NCI-H226 (cell line): ENCODE measurements at places on chromosomes 12 and 14.
A peak's percentile ranks its signal among the peaks of the same experiment; 100 is the strongest.

GRCh38 chr12:24742378-24742777 is 206.5 kb downstream of the BCAT1 start:
- no peak for DNase-seq

- no peak for DNase-seq
Observed at GRCh38 chr12:118842866-118843265, 138.5 kb upstream of the SRRM4 start.

- DNase-seq: no peak
Observed at GRCh38 chr12:108814462-108815211, 42.7 kb downstream of the SSH1 start.

- peak; percentile 65 for DNase-seq
Observed at GRCh38 chr14:81164167-81164774, 56.5 kb downstream of the GTF2A1 start.

GRCh38 chr14:42869681-42870080 is 1263.0 kb downstream of the LRFN5 start:
- peak; percentile 31 for DNase-seq

- no peak for DNase-seq
Observed at GRCh38 chr14:98578204-98578603, 693.8 kb downstream of the BCL11B start.

GRCh38 chr14:22289570-22289969 is 299.5 kb downstream of the DAD1 start:
- peak; percentile 50 for DNase-seq

GRCh38 chr12:125187780-125188741 is 122.8 kb downstream of the AACS start:
- DNase-seq: no peak

DNA sequence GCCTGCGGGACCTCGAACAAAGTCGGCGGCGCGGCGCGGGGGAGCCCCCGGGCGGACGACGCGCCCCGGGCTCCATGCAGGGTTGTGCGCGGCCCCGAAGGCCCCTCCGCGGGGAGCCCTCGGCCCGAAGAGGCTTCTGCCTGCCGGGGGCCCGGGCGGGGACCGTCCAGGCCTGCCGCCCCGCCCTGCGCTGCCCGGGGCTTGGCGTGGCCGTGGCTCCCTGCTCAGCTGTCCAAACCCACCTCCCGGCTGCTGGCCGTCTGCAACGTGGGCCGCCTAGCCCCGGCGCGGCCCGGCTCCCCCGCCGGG is 670 bp downstream of the DYRK2 start:
- DNase-seq: no peak

DNA sequence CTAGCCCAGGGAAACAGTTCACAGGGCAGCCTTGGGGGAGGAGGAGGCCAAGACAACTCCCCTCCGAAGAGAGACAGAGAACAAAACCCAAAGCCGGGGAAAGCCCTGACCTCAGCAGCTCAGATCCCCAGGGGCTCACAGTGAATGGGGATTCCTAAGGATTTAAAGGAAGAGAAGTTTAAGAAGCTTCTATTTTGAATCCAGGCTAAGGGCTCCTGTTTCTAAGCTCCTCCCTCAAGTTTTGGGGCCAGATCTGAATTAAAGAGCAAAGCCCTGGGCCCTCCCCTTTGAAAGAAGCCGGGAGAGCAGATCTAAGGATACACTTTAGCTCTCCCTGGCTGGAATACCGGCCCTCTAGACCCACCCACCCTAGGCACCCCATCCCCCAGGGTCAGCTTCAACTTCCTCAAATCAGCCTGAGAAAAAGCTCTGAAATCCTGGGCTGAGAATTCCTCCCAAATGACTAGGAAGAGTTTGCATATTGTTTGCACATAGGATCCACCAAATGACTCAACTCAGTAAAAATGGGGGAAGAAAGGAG is 3.9 kb downstream of the KDM2B start:
- peak; percentile 74 for DNase-seq

DNA sequence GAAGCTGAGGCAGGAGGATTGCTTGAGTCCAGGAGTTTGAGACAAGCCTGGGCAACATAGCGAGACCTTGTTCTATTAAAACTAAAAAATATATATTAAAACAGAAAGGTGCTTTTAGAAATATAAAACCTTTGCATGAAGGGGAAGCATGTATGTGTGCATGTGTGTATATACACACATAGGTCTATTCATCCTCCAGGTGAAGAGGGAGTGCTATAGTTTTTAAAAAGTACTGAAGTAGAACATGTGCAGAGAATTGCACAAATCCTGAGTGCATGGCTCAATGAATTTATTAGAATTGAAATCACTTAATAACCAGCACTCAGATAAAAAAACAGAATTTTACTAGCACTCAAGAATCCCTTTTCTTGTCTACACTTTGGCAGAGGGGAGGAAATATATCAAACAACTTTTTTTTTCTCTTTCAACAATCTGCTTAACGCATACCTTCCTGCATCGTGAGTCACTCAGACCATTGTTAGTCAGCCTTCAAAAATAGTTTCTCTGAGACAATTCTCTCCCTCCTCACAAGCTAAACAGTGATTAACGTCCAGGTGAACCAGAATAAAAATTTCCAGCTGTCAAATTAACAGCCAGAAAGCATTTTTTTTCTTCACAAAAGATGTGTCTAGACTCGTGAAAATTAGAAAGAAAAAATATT is 17.7 kb upstream of the NEDD1 start:
- DNase-seq: peak; percentile 78

- DNase-seq: no peak
Observed at GRCh38 chr12:92765871-92766270, 63.1 kb downstream of the PLEKHG7 start.

DNA sequence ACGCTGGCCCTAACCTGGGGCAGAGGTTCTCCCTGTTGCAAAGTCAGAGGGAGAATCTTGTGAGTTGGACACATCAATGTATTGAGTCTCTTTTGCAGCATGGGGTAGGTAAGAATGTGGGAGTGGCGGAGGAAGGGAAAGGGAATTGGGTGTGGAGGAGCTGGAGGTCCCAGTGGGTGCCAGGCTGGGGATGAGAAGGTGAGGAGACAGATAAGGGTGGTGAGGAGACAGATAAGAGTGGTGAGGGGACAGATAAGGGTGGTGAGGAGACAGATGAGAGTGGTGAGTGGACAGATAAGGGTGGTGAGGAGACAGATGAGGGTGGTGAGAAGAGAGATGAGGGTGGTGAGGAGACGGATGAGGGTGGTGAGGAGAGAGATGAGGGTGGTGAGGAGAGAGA is 72.9 kb upstream of the SFSWAP start:
- no peak for DNase-seq

- peak; percentile 20 for DNase-seq
Observed at GRCh38 chr14:32049361-32050088, 27.6 kb upstream of the ARHGAP5 start.

- DNase-seq: no peak
Observed at GRCh38 chr12:131535779-131536178, 175.1 kb upstream of the SFSWAP start.

DNA sequence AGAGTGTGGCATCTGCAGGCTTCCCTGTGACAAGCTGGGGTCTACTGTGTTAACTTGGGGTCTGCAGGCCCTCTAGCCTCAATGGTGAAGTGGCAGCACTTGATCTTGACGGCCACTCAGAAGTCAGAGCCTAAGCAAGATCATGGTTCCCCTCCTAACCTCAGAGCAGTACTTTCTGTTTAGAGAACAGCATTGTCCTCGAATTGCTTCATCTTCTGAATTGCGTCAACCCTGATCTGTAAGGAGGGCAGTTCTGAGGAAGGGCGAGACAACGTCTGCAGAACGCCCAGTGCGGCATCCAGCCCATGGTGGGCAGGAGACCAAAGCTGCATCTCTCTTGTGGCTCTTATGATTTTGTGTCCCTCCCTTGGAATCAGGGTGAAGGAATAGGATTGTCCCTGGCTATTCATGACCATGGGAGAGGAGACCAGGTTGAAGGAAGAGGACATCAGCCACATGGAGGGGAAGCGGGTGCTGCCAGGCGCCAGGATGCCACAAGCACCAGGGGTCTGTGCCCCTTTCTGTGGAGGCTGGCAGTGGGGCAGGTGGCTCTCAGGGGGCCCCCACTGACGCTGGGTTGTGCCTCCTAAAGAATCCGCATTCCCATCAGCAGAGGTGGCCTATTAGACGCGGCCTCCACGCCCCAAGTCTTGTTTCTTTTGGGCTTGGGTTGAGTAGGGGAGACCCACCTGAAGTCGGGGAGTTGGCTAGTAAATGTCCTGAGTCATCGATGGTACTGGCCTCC is 2.2 kb downstream of the SERPINA9 start:
- DNase-seq: no peak

DNA sequence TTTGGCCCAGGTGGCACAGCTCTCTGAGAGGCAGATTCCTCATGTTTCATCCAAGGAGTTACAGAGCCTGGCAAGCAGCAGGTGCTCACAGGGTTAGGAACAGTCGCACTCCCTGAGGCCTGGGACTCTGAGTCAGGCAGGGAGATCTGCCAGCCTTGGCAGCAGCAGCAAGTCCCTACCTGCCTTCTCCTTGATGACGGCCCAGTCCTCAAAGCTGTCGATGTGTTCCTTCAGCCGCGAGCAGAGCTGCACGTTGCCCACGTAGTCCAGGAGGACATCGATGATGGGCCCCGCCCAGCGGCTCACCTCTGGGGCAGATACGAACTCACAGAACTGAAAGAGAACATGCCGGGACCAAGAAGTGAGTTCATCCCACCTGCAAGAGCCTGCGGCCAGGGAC is 10.4 kb downstream of the FAM181A start:
- DNase-seq: no peak

DNA sequence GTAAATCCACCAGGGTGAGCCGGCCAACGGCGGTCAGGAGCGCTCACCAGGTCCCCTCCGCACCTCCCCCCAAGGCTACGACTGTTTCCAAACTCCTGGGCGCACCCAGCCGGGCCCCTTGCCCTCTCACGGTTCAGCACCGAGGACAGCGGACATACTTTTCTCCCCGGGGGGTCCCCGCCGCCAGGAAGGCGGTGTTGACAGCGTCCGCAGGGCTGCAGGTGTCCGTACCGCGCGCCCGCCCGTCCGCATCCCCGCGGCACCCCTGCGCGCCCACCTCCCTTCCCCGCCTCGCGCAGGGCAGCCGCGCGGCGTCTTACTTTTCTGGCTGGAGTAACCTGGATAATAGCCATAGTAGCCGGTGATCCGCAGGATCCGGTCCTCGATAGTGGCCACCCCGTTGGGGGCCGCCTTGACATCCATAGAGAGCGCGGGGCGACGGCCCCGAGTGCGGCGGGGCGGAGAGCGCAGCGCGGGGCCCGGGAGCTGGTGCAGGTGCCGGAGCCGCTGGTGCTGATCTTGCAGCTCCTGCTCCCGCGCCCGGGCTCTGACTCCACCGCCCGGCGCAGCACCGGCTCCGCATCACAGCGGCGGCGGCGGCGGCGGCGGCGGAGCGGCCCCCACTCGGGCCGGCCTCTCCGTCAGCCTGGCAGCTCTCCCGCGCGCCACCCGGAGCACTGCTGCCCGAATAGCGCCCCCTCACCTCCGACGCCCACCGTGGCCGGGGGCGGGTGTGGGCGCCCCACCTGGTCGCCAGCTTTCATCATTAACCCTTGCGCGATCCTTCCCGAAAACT is at the start of gene SLC35F4:
Gene SLC35F4, minus strand, starts transcription at position 690 of the 796 bp plus-strand sequence.
- DNase-seq: peak; percentile 32

DNA sequence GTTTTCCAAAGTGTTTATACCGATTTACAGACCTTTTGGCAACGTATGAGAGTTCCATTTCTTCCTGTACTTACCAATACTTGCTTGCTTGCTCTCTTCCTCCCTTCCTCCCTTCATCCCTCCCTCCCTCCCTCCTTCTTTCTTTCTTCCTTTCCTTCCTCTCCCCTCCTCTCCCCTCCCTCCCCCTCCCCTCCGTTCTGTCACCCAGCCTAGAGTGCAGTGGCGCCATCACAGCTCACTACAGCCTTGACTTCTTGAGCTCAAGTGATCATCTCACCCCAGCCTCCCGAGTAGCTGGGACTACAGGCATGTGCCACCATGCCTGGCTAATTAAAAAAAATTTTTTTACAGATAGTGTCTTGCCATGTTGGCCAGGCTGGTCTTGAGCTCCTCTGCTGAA is 40.4 kb downstream of the DIP2B start:
- no peak for DNase-seq

- no peak for DNase-seq
Observed at GRCh38 chr12:18810537-18811253, 72.8 kb downstream of the CAPZA3 start.

- DNase-seq: no peak
Observed at GRCh38 chr12:104164634-104165033, 26.6 kb upstream of the NFYB start.

- DNase-seq: peak; percentile 51
Observed at GRCh38 chr14:105330491-105330895, 15.9 kb downstream of the PACS2 start.

DNA sequence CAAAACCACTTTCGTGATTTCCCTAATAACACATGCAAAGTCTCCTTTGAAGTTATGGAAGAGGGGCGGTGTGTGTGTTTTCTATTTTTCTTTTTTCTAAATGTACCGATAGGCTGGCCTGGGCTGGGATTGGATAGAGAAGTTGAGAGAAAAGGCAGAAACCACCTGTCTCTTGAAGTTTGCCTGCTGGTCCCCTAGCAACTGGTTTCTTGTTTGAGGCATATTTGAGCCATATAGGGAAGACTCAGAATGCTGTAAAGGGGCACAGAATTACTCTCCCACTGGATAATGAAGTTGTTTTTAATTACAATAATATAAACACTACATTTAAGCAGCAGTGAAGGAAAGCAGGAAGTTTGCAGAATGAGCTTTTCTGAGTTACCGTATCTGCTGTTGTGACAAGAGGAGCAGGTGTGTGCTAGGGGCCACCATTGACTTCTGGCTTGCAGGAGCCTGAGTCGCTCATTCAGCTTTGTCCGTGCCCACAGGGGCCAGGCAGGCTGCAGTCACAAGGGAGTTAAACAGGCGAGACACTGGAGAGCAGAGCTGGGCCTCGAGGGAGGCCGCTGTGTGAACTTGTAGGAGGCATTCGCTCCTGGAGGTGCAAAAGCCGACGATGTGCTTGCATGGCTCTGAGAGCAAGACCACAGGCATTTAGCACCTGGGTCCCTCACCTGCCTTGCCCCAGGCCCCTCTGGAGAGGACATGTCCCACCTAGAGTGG is 173.8 kb upstream of the RGS6 start:
- DNase-seq: no peak

- DNase-seq: peak; percentile 88
Observed at GRCh38 chr12:6476489-6476888, 6.0 kb upstream of the VAMP1 start.

DNA sequence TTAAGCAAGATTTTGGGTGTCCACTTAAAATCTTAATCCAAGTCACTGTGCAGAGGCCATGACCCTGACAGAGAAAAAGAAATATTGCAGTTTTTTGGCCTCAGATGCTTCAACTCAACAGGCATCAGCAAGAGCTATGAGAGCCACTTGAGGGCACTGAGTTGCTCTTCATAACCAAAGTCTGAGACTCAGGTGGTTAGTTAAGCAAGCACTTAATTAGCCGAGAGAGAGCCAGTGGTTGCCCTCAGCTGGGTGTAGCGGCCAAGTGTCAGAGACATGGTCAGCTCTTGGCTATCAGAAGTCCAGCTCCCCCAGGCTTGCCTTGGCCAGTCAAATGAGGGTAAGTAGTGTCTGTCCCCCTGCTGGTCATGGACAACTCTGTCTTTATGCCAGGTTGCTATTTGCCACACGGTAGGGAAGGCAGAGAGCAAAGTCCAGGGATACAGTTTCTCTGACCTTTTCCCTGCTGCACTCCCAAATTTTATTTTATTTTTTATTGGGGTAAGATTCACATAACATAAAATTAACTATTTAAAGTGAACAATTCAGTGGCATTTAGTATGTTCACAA is 9.0 kb upstream of the KRT71 start:
- DNase-seq: no peak
